Occipital lobe (tissue), 3 donors: ENCODE measurements at places on chromosomes 4 and X. TPM values are rescaled to one million over a fixed set of nuclear protein-coding genes. Genes with fewer than 3 reads are reported as not detected.

Gene HDAC6
- total RNA-seq, result 64.1 TPM

Gene LIMCH1
- 175 TPM for total RNA-seq

Gene FGF16
- total RNA-seq, result 0.31 TPM

Gene VEGFD
- not detected for total RNA-seq

Gene MCF2
- 12.9 TPM for total RNA-seq

Gene MRPL1
- total RNA-seq, result 40.9 TPM

Gene GLOD5
- total RNA-seq, result not detected

Gene SLC10A6
- total RNA-seq, result not detected

DNA sequence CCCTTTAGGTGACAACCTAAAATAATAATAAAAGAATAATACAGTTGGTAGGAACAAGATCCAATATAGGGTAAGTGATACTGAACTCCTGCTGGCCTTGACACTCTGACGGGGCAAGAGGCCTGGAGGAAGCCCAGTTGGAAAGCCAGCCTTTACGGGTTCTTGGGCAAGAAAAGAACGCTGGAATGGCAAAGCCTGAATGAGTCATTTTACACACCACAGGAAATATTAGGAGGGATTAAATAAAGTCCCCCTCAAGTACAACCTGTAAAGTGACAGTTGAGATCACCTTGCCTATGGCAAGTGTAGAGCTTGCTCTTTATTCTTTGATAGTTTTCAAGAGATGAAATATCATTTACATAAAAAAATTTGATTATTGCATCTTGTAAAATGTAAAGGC is 244.5 kb upstream of the TLL1 start:
- no peak for DNase-seq

DNA sequence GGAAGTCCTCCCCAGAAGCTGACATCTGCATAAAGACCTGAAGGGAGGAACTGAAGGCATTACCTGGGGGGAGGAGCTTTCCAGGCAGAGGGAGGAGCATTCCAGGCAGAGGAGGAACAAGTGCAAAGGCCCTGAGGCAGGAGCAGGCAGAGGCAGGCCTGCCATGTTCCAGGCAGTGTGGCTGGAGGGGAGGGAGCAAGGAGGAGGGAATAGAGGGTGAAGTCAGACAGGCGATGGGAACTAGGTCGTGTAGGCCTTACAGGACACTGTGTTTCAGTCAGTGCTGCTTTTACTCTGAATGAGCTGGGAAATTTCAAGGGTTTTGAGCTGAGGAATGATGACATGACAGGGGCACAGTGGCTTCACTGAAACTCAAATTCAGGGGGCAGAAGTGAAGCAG is 292.7 kb downstream of the BCOR start:
- DNase-seq, result no peak

DNA sequence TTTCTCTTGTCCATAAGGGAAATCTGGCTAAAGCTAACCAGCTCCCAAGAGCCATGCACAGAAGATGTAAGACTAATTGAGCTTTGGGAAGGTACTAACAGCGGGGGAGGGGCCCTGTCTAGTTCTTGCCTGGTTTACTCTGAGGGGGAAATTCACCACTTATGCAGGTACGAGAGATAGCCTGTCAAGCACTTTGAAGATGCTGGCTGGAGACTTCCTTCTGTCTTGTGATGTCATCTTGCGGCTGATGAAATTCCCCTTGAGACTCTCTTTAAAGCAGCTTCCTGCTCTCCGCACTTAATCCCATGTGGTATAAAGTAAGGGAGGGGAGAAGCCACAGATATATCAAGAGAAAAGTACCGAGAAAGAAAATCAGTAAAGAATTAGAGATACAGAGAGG is 345.3 kb downstream of the MAPK10 start:
- no peak for DNase-seq

- no peak for DNase-seq
Measured at GRCh38 chr4:149719806-149720205, 95.8 kb downstream of the IQCM start.

GRCh38 chr4:117334451-117335188 is 249.2 kb upstream of the TRAM1L1 start:
- no peak for DNase-seq

DNA sequence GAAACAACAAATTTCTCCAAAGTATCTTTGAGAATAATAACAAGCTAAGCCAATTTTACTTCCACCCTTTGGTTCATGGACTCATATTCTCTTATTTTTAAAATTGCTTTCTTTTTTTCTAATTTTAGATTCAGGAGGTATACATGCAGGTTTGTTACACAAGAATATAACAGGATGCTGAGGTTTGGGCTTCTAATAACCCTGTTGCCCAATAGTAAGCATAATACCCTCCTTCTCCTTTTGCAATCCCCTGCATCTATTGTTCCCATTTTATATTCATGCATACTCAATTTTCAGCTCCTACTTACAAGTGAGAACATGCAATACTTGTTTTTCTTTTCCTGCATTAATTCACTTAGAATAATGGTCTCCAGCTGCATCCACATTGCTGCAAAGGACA is 202.3 kb upstream of the FSTL5 start:
- no peak for DNase-seq

GRCh38 chr4:84877051-84877833 is 89.2 kb downstream of the WDFY3 start:
- no peak for DNase-seq
